Activated CD8-positive, alpha-beta memory T cell treated with anti-CD3 and anti-CD28 coated beads for 1 hour (primary cell): ENCODE measurements at places on chromosomes 11 and 22.

DNA sequence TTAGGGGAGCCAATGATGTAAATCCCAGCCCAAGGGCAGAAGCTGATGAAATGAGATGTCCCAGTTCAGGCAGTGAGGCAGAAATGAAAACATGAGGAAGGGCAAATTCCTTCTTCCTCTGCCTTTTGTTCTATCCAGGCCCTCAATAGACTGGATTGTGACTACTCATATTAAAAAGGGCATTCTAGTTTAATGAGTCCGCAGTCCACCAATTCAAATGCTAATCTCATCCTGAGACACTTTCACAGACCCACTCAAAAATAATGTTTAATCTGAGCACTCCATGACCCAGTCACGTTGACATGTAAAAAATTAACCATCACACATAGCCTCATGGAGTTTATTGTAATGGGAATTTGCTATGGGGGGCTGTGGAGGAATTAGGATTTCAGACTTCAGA is 717.9 kb downstream of the OPCML start:
- DNase-seq, result no peak

- no peak for DNase-seq
Observed at GRCh38 chr22:20312396-20313191, 7.3 kb downstream of the DGCR6L start.

DNA sequence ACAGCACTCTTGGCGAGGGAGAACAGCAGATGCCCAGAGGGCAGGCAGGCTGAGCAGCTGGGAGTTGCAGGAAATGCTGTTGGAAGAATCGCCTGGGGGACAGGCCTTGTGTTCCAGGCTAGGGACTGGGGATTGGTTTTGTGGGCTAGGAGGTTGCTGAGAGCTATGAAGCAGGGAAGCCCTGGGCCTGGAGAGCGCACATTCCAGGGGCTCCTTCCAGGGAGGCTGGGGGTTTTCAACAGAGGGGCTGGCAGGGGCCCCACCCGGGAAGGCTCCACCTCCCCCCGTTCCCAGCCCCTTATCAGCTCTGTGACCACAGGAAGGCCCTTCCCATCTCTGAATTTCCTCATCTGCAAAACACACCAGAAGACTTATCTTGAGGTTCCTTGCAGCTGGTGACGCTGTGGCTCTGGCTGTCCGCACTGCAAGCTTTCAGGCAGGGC is 21.7 kb downstream of the WNT11 start:
- no peak for DNase-seq

DNA sequence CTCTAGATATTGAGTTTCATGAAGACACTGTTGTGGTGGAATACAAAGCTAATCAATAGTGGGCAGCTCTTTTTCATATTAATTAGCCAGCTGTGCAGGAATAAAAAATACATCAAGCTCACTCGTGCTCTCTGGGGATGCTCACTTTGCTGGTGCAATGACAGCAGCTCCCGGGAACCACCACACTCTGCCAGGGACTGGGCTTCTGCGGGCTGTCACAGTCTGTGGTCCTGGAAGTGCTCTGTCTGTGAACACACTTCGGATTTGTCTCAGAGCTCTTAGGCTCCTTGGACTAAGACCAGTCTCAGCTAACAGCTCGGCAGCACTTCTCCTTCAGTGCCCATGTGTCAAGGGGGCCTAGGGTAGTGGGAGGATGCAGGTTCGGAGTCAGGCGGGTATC is 393.5 kb downstream of the TENM4 start:
- DNase-seq, result no peak

DNA sequence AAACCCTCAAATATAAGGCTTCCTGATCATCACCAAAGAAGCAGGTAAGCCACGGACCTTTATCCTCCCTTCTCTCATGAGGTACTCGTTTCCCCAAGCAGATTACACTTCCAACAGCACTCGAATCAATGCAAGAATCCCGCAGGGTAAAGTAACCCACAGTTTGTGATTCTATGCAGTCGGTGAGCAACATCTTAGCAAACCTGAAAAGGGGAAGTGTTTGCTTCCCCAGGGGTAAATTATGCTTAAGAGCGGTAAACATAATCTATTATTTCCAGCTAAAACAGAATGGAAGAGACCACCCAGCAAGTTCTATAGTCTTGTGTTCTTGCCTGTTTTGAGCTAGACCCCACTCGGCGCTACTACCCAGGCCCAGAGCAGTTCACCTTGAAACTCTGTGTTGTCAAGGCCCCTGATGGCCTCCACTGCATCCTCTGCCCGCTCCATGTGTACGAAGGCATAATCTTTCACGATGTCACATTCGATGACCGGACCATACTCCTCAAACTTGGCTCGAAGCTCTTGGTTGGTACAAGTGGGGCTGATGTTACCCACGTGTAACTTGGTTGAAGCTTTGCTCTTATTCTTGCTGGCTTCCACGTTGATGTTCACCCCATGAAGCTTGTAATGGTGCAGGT is 1.3 kb downstream of the RBM4B start:
- no peak for DNase-seq

DNA sequence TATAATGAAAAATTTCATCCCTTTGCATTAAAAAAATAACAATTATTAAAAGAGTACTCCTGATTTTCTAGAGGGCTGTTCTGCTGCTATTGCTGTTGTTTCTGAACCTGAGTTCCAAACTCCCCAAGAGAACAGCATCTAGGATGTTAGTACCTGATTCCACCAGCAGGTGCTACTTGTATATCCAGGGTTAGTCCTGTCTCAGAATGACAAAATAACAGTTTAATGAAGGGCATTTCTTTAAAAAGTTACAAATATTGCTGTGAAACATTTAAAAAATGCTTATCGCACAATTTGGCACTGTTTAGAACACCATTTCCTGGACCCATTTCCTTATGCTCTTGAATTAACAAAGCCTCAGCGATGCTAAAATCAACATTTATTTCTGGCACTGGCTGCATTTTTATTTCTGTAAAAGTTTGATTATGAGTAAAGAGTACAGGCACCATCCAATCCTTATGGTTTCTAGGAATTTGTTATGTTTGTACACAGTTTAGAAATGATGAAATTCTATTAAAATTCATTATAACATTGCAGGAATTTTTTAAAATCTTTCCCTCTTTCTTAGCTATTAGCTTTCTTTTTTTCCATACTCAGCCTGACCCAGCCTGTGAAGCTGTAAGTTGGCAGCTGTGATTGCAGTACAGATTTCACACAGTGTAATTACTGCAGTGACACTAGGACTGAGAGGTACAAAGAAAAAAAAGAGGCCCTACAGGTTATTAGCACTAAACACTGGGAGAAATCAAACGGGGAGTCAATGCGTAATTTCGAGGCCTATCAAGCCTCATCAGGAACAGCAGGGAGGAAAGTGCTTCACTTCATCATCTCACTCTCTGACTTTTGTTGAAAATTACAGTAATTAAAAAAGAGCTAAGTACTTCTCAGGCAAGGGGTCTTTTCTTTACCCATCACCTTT is 208.8 kb downstream of the DCDC1 start:
- no peak for DNase-seq

DNA sequence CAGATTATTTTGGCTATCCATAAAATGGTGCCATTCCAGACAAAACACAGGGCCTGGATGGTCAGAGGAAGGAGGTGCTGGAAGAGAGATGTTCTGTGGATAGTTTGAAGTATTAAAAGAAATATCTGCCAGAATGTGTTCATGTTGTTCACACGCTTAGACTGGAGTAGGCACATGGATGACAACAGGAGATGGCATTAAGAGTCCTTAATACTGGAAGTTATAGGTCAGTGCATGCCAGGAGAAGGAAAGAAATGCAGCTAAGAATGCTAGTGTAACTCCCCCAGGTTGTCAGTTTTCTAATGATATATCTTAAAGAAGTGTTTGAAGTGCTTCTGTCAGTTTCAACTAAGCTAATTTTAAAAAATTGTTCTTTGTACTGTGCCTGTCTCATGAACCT is 20.2 kb downstream of the KREMEN1 start:
- DNase-seq, result no peak

DNA sequence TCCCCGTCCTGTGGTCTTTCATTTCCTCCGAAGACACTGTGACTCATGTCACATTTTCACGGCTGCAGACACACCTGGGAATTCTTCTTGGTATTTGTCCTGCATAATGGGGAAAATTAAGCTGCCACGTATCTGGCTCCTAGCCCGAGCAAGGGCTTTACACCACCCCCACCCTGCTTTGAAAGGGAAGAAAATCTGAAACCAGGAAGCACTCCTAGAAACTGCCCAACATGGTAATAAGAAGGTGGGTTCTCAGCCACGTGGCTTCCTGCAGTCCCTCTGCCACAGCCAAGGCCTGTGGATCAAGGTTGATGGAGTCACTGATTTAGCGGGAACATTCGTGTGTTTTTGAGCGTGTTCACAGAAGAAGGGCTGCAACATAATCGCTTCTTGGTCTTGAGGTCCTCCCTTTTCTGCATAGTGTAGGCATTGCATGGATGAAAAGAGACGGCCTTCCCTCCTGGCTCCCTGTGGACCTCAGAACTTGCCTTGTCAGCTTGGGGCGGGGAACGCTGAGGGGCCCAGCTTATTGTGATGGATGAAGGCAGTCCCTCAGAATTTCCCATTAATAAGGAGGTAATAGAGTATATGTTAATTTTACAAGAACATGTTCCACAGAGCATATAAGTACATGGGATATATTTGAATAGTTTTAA is 292.0 kb downstream of the NTM start:
- no peak for DNase-seq

- DNase-seq, result no peak
Observed at GRCh38 chr22:26921726-26922125, 264.3 kb downstream of the MIAT start.

DNA sequence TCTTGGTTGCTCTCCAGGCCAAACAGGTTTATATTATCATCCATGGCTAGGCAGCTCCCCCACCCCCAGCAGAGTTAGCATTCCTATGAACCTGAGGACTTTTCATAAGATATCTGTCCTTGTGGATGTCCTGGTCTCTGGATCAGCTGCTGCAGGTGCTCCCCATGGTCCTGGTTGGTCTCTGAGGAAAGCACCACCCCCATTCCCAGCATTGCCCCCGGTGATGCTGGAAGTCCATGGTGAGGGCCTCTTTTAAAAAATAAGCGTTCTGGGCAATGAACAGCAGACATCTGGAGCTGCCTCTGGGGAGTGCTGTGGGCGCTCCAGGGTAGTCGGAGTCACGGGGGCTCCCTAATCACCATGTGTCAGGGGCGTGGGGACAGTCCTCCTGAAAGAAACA is 26.6 kb downstream of the DKK3 start:
- DNase-seq, result no peak

DNA sequence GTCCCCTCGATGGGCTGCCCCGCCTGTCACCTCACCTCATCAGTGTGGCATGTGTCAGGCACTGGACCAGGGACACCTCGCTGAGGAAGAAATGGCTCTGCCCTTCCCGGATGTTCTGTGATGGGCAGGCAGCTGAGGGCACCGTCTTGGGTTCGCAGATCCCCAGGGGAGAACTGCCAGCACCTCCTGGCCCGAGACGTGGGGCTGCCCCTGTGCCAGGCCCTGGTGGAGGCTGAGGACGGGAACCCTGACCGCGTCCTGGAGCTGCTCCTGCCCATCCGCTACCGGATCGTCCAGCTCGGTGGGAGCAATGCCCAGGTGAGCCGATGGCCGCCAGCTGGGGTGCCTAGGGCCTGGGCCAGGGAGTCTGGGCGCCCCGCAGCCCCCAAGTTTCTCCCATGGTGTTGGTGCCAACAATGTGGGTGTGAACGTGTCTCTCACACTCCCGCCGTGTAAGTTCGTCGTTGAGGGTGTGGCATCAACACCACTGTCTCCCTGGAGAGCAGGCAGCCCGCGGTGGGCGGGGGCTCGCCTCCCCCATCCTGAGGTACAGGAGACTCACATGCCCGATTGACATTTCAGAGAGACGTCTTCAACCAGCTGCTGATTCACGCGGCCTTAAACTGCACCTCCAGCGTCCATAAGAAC is 7.3 kb upstream of the GTSE1 start:
- DNase-seq, result no peak

DNA sequence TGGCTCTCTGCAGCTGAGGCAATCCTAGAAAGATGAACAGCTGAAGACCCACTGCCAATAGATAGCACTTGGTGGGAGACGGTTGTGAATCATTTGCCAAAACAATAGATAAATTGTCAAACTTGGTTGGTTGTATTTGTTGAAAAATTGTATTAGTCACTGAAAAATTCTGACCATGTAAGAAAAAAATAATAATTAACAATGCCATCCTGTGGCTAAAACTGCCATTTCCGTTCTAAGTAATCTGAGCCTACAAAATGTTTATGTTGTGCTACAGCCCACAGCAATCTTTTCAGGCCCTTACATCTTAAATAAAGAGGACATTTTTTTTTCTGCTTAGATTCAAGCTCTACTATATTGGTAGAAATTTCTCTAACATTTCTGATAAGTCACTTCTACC is 103.2 kb upstream of the ANO3 start:
- DNase-seq, result no peak

DNA sequence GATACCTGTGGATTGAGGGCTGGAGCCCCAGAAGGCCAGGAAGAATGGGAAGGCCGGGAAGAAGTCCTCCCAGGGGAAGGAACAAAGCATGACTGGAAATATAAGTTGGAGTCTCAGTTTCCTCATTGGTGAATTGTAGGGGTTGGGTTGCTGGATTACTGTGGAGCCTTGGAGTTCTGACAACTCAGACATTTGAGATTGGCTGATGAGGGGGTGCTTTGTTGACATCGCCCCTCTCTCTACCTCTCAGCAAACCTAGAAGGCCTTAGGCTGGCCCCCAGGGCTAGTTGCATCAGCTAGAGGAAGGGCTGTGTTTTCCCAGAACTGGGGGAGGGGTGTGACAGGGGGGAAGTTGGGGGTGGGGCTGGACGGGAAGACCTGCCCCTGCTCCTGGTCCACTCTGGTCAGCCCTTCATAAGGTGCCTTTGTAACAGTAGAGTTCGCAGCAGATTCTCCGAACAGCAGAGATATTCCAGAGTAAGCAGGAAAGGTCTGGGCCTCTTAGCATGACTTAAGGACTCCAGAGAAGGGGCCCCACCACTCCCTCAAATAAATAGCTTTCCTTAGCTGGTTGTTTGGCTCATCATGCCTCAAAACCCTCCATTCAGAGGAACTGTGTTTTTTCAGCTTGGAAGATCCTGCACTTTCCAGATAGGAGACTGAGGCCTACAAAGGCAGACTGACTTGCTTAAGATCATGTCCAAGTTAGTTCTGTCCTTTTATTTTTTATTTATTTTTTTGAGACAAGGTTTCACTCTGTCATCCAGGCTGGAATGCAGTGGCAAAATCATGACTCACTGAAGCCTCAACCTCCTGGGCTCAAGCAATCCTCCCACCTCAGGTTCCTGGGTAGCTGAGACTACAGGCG is 12.5 kb upstream of the THRSP start:
- DNase-seq, result no peak

- DNase-seq, result no peak
Observed at GRCh38 chr22:36463783-36464184, 17.7 kb downstream of the TXN2 start.
